ENCODE measurements at places on chromosomes 4 and X.

DNA sequence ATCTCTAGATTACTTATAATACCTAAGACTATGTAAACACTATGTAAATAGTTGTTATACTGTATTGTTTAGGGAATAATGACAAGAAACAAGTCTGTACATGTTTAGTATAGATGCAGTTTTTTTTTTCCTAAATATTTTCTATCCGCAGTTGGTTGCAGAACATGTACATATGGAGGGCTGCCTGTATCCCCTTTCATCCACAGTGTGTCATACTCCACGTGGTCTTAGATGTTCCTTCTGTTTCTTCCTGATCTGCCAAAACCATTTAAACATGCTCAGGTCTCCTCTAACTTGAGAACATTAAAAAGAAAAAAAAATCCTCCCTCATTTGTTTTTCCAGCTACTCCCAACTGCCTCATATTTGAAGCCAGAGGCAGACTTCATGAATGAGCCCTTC, 14.0 kb downstream of the OCIAD1 start:
- no peak for DNase-seq

DNA sequence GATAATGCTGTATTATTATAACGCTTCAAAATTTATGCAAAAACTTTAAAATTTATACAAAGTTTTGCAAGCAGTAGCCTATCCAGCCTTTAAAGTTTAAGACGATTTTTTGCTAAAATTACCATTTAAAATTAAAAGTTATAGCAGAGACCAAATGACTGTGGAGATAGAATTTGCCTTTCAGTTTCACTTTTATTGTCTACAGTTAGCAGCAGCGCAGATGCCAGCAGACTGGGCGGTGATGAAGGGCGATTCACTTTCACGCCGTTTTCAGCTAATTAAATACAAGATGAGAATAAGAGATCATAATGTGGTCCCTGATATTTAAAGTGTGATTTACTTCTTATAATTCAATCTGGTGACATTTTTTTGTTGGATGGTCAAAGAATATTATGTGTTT, 1381.5 kb upstream of the ADGRL3 start:
- no peak for DNase-seq

GRCh38 chrX:3393178-3393577, 46.7 kb upstream of the MXRA5 start:
- no peak for DNase-seq

GRCh38 chr4:80035336-80035735, 37.7 kb downstream of the ANTXR2 start:
- peak; percentile 30 for DNase-seq

DNA sequence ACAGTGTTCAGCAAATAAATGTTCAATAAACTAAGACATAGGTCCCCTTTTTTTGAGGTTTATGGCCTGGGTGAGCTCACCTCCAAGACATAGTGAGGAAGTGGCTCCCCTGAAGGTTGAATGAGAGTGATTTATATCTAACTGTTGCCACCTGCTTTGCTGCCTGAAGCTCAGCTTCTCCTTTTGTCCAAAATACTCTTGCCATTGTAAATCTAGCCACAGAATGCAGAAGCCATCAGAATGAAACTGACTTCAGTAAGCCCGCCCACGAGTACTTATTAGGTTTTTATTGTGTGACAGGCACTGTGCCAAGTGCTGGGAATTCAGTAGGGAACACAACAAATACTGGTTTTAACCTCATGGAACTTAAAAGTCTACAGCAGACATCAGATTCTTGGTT, 18.0 kb downstream of the SPINK2 start:
- DNase-seq = peak; percentile 1

GRCh38 chrX:39174772-39175417, 373.6 kb downstream of the MID1IP1 start:
- peak; percentile 63 for DNase-seq

DNA sequence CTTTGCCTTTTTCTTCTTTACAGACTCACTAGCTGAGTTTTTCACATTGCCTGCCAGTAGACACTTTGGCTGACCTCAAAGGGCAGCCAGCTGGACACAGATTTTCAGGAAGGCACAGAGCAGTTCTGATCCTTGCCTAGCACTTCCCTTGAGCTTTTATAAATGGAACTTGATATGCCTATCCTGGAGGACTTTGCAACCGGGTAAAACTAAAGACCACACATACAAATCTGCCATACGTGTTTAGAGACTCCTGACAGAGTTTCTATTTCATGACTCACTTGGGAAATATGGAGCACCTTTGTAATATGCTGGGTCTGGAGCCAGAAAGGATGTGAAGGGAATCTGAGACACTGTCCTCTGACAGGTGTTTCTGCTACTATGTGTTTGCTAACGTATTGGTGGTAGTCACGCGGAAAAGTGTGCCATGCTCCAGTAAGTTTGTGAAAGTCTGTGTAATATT, 56.7 kb upstream of the RASSF6 start:
- no peak for DNase-seq

- DNase-seq = no peak
Measured at GRCh38 chr4:42995343-42995944, 102.9 kb downstream of the GRXCR1 start.

- no peak for DNase-seq
Measured at GRCh38 chr4:43343298-43343697, 450.8 kb downstream of the GRXCR1 start.

GRCh38 chr4:1328267-1329155, 18.5 kb upstream of the UVSSA start:
- DNase-seq = no peak

GRCh38 chr4:185004562-185005218, 13.6 kb upstream of the HELT start:
- DNase-seq = no peak

DNA sequence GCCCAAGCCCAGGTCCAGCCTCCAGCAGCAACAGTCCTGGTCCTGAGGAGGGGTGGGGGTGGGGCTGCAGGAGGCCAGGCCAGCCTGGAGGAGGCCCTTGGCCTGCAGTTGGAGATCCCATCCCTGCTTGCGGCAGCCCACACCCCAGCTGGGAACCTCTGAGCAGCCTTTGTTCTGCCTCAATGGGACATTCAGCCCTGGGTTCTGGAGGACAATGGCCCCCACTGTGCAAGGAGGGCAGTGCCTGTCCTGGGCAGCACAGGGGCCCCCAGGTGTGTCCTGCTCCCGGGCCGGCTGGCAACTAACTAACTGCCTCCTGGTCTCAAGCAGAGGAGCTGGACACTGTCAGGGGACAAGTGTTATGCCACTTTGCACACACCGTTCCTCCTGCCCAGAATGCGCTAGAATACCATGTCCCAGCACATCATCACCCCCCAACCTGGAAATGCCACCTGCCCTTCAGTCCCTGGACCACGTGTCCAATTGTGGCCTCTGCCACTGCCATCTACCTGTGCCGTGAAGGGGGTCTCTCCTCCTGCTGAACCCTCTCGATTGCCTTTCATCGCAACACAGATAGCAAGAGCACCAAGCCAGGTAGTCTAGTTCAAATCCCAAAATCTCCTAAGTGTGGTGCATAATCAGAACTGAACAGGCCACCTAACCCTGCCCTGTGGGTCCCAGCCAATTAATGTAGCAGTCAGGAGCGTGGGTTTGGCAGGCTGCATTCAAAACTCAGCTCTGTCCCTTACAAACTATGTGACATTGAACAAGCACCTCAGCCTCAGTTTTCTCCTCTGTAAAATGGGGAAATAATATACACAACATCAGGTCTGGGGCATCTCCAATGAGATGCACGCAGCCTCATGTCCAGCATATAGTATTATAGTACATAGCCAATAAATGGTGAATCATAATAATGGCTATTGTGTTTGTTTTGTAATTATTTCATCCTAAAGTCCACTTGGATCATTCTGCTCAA, 8.8 kb downstream of the PPP2R2C start:
- no peak for DNase-seq

GRCh38 chr4:8835521-8836365, 35.9 kb downstream of the HMX1 start:
- DNase-seq = no peak

- DNase-seq = peak; percentile 74
Measured at GRCh38 chr4:70601422-70602039, 9.5 kb downstream of the AMBN start.

DNA sequence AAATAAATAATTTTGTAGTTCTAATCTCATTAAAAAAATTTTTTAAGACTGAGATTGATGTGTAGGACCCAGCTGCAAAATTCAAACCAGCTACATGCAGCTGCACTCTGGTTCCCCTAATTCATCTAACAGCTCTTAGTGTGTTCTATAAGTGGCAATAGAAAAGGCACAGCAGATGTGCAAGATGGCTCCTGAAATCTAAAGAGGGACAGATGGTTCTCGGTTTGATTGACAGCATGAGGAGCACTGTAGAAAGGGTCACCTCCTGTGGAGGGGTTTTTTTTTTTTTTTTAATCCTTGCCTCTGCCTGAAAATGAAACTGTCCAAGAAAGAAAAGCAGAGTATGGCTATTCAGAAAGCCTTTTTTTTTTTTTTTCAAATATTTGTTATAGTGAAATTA, 16.9 kb upstream of the OCIAD1 start:
- no peak for DNase-seq

All from CD4-positive, alpha-beta T cell treated with Interleukin-1 beta for 1 hour (primary cell).